ENCODE measurements at places on chromosomes 7 and 10. TPM values are rescaled to one million over a fixed set of nuclear protein-coding genes. Genes with fewer than 3 reads are reported as not detected.

The FZD1 gene
- total RNA-seq, result 0.14 TPM

DNA sequence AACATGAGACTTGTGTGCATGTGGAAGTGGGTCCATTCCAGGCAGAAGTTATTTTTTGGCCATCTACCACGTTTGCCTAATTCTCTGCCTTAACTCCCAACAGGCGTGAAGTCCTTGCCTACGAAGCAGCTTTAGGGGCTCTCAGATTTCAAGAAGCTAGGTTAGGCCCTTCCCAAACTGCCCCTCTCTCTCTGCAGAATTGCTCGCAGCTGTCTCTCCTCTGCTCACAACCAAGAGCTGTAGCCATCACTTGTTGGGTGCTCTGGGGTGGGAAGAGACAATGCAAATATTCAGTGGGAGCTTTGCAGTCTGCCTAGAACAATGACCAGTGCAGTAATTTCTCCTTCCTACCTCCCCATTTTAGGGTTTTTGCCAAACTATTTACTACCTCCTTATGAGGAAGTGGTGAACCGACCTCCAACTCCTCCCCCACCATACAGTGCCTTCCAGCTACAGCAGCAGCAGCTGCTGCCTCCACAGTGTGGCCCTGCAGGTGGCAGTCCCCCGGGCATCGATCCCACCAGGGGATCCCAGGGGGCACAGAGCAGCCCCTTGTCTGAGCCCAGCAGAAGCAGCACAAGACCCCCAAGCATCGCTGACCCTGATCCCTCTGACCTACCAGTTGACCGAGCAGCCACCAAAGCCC lies 24.9 kb downstream of the CYP17A1 start:
- no peak for DNase-seq

The ANKMY2 gene
- 12.5 TPM for total RNA-seq

DNA sequence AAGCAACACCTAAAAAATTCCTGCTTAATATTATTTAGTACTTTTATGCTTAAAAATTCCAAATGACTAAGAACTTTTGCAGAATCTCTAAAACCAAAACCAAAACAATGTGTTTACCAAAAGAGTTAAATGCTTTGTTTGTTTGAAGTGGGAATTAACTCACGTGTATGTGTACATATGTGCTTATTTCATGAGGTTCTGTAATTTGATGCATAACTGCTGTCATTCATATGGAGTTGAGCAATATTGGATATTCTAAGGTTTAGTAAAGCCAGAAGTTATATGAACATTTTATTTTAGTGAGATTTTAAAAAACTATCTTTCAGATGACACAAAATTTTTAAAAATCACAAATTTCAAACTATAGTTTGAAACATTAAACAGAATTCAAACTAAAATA lies 157.1 kb downstream of the PIP4K2A start:
- no peak for DNase-seq

GRCh38 chr7:27992755-27993493 lies 187.7 kb downstream of the JAZF1 start:
- DNase-seq, result no peak

DNA sequence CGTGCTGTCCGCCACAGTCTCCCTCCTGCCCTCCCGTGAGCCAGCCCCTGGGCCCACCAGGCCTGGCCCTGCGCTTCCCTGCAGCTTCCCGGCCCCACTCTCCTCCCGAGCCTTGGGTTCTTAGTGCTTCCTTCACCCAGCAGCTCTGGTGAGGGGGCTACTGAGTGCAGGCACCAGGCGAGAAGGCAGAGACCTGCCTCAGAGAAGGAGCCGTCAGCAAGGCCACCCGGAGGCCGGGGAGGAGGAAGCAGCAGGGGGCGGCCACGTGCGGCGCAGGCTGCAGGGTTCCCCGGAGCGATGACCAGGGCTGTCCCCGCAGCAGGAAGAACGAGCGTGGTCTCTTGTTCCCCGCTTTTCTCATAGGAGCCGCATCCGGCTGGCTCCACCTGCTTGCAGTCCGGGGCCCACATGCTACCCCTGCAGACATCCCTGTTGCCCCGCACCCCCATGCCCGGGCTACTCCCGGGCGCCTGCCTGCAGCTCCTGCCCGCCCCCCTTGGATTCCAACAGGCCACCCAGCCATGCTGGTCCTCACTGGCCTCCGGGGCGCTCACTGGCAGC lies 20.5 kb downstream of the YKT6 start:
- DNase-seq, result no peak

The LRIT1 gene
- total RNA-seq, result not detected

DNA sequence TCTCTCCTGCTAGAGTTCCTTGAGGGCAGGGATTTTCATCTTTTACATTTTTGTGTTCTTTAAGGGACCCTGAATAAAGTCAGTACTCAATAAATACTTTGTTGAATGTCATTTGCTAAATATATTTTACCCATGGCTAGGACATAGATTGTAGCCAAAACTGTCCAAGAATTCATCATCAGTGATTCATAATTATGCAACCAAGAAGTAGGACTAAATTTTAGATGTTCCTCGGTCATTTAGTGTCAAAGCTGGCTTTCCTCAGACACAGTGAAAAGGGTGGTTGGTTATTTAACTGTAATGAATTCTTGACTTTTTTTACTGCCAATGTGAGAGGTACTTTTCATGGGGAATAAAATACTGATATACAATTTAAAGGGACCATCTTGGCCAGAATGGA lies 3.3 kb downstream of the NUDT13 start:
- no peak for DNase-seq

The CDC14C gene
- total RNA-seq, result not detected

- DNase-seq, result no peak
These were observed 193.4 kb upstream of the STEAP4 start for GRCh38 chr7:88500131-88500530.

DNA sequence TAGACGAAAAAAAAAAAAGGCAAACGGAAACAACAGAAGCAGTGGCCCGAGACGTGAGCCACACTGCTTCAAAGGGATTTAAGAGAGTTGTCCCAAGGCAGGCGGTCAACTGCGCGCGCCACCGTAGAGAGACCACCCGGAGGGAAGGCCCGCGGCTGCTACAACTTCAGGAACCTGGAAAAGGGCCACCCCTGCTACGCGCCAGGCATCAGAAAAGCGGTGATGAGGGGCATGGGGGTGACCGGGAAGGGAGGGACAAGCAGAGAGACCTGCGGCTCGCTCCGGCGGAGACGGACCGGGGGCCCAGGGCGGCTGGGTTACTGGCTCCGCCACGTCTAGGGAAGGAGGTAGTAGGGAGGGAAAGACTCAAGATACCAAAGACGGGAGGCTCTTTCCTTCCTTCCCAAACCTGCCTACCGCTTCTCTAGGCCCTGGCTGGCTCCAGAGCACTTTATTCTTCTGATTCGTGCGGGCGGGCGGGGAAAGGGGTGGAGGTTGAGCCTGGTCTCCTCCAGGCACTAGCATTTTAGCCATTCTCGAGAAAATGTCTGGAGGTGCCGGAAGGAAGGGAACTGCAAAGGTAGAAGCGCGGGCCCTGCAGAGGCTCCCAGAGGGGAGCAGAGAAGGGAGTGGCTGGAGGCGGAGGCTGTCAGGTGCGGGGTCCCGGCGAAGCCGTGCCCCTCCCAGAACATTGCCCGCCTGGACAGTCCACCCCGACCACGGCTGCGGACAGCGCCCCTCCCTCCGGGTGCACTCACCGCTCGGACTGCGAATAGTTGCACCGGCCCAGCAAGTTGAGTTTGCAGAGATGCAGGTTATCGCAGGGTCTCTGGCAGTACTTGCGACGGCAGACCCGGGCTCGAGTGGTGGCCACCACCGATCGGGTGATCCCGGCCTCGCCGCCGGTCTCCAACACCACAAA lies 993 bp downstream of the ZC3HAV1 start:
- no peak for DNase-seq

DNA sequence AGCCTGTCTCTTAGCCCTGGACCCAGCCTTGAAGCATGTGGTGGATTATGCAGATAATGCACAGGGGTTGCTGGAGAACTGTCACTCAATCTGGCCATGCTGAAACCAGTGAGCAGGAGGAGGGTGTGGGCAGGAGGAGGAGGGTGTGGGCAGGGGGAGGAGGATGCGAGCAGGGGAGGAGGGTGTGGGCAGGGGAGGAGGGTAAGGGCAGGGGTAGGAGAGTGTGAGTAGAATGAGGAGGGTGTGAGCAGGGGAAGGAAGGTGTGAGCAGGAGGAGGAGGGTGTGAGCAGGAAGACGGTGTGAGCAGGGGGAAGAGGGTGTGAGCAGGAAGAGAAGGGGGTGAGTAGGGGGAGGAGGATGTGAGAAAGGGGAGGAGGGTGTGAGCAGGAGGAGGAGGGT lies 18.8 kb downstream of the CAMK2B start:
- no peak for DNase-seq

GRCh38 chr10:89371987-89372386 lies 5.9 kb upstream of the IFIT1B start:
- DNase-seq, result no peak

GRCh38 chr7:77438131-77438530 lies 22.0 kb upstream of the GSAP start:
- DNase-seq, result no peak
